ENCODE measurements at places on chromosomes 7 and 10.

- DNase-seq, result no peak
Observed at GRCh38 chr10:26543567-26544306, 105.6 kb downstream of the APBB1IP start.

- no peak for DNase-seq
Observed at GRCh38 chr10:131000743-131001142, 310.8 kb downstream of the TCERG1L start.

GRCh38 chr7:87032604-87033339, 26.7 kb downstream of the ELAPOR2 start:
- DNase-seq, result no peak

GRCh38 chr7:117872561-117873309, 506 bp downstream of the CTTNBP2 start:
- no peak for DNase-seq

DNA sequence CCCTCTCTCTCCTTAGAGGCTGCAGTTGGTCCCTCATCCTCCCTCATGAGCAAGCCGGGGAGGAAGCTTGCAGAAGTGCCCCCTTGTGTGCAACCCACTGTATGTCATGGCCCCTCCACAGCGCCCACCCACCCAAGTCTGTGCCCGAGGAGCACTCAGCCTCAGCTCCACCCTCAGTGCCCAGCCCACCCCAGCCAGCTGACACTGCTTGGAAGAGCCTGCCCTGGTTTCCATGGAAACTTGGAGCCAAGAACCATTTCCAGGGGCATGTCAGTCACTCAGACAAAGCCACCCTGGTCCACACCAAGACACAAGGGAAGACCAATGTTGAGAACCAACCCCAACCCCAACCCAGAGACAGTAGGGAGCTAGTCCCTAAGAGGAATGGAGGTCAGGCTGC, 79.5 kb downstream of the PAX2 start:
- DNase-seq, result no peak

GRCh38 chr10:132986576-132986975, 44.2 kb upstream of the CFAP46 start:
- no peak for DNase-seq

DNA sequence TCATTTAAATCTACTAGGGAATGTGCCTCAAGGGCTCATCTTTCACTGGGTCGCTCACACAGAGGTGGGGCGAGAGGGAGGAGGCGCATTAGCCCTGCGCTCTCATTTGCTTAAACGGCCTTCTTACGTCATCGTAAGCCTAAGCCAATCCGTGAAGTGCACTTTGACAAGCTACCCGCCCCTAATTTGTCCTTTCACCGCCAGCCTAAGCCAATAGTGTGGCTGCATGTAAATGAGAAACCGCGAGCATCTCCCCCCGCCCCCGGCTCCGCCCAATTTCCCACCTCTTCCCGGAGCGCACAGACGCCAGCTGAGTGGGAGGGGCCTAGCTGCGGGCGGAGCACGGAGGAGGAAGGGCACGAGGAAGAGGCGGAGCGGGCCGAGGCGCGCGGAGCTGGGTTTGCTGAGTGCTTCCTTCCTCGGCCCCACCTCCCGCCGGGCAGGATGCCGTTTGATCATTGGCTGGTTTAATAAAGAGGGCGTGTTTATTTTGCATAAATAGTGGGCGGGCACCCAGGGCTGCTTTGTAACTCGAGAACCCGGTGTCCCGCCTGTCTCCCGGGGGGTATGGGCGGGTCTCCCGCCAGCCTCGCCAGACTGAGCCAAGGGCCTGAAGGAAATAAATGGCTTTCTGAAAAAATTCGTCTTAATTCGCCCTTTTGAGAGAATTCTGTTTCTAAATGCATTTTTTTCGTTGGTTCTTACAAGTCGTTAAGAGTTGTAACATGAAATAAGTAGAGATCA, 289.6 kb upstream of the NFE2L3 start:
- DNase-seq, result no peak

- no peak for DNase-seq
Observed at GRCh38 chr7:91880016-91880412, 488 bp downstream of the MTERF1 start.
